Thyroid gland (tissue), 4 donors: ENCODE measurements at places on chromosomes 11 and 22. TPM values are rescaled to one million over a fixed set of nuclear protein-coding genes. Genes with fewer than 3 reads are reported as not detected.

SYCE3 gene
- total RNA-seq = 6.0 TPM

LRRC32 gene
- 42.5 TPM for total RNA-seq

OR52B6 gene
- not detected for total RNA-seq

ASRGL1 gene
- 35.9 TPM for total RNA-seq

OR2D2 gene
- total RNA-seq = not detected

OR52E8 gene
- total RNA-seq = not detected

DNA sequence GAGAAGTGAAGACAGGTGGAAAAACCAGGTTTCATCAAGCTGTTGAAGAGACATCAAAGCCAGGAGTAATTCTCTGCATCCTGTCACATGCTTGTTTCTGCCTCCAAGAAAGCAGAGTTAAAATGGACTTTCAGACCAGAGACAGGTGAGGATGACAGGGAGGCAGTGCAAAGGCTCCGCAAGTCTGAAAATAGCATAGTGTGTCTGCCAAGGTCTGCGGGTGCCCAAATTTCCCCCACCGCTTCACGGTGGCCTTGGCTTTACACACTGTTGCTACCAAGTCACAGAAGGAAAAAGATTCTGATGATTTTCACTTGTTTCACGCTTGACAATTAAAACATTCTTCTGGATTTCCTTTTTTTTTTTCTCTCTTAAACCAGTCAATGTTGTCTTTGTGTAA is 44.2 kb downstream of the SNX19 start:
- H3K4me1 ChIP-seq = no peaks in the 10 kb centered on the region
- H3K4me3 ChIP-seq = no peak overlapping the region
- no peaks in the 10 kb centered on the region for H3K27me3 ChIP-seq
- no peak for DNase-seq
- H3K27ac ChIP-seq = no peak overlapping the region

- DNase-seq = peak; percentile 50
- no peak overlapping the region for H3K27ac ChIP-seq
- no peaks in the 10 kb centered on the region for H3K4me1 ChIP-seq
- H3K4me3 ChIP-seq = no peak overlapping the region
- H3K27me3 ChIP-seq = no peaks in the 10 kb centered on the region
Measured at GRCh38 chr11:13889552-13890249, 72.8 kb upstream of the SPON1 start.

GRCh38 chr11:95255251-95256145 is 24.5 kb upstream of the SESN3 start:
- peak overlapping the region; percentile 63 for H3K27ac ChIP-seq
- H3K4me1 ChIP-seq = peaks cover 12% of the 10 kb centered on the region
- H3K4me3 ChIP-seq = no peak overlapping the region
- no peaks in the 10 kb centered on the region for H3K27me3 ChIP-seq

- H3K4me3 ChIP-seq = no peak overlapping the region
- H3K27me3 ChIP-seq = no peaks in the 10 kb centered on the region
- H3K4me1 ChIP-seq = no peaks in the 10 kb centered on the region
- no peak overlapping the region for H3K27ac ChIP-seq
Measured at GRCh38 chr22:47550524-47551430, 788.3 kb downstream of the TBC1D22A start.

DNA sequence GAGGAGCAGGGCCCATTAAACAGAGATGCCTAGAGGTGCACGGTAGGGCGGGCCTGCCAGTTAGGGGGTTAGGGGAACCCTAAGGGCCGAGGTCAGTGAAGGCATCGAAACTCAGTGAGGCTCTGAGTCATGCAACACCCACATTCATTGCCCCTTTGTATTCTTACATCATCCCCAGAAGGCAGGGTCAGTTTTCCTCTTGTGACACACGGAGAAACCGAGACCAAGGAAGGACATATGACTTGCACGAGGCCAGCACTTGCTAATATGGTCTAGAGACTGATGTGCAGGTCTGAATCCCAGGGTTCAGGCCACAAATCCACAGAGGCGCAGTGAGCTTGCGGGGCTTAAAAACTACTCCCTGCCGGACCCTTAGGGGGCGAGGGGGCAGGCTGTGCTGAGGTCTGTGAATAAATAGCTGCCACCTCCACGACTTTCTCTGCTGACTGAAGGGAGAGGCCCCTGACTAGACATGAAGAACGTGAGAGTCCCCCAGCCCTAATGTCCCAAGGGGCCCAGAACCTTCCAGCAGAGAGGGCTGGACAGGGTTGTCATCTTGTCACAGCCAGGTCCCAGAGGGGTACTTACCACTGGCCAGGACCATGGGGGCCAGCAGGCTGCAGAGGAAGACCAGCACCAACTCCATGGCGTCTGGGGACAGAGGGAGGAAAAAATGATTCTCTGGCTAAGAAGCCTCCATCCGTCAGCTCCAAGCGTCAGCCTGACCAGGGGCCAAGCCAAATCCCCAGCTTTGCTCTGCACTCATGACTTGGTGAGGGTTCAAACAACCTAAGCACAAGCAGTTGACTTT is 17.8 kb upstream of the FXYD2 start:
- H3K36me3 ChIP-seq = peaks cover 3% of the 10 kb centered on the region
- DNase-seq = no peak
- H3K4me3 ChIP-seq = no peak overlapping the region
- no peaks in the 10 kb centered on the region for H3K4me1 ChIP-seq
- no peak overlapping the region for H3K27ac ChIP-seq
- H3K27me3 ChIP-seq = no peaks in the 10 kb centered on the region

DNA sequence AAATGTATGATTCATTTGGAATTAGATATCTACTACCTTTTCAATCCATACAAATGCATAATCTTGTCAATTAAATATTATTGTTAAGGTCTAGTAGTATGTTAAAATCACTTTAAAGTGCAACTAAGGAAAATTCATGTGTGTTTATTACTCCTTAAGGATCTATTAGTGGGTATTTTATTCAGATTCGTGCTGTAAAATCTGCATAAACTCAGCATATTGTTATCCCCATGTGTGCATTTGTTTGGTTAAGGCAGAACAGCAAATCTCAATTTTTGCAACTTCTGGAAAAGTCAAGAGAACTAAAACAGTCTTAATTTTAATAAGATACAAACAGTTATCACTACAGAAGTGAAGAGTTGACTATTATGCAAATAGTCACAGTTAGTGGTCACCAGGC is 234.5 kb downstream of the SOX6 start:
- H3K27ac ChIP-seq = no peak overlapping the region
- DNase-seq = no peak
- H3K4me1 ChIP-seq = no peaks in the 10 kb centered on the region
- no peaks in the 10 kb centered on the region for H3K27me3 ChIP-seq

DNA sequence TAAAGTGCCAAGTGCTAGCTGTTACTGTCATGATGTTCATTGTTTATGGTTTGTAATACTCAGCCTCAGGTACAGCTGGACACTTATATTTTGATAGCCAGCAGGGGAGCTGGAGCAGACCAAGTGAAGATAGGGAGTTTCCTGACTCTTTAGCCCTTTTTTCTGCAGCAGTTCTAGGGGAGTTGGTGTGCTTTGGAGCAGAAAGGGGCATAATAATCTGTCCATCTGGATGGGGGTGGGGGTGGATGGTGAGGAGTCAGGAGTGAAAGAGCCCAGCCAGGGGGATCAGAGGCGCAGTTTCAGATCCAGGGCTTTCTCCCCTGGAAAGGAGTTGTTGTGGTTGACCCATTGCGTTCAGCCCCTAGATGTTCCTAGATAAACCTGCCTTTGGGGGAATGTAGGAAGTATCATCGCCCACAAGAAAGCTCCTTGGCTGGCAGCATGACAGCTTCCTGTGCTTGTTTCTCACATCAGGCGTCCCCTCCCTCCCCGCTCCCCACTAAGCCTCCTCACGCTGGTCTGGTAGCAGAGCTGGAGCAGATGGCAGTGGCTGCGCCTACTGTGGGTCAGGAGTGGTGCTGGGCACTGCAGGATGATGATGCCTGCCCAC is 41.9 kb downstream of the MED15 start:
- DNase-seq = peak; percentile 59
- peaks cover 54% of the 10 kb centered on the region for H3K4me1 ChIP-seq
- no peak overlapping the region for H3K27ac ChIP-seq
- H3K36me3 ChIP-seq = peaks cover 4% of the 10 kb centered on the region
- H3K27me3 ChIP-seq = no peaks in the 10 kb centered on the region

DNA sequence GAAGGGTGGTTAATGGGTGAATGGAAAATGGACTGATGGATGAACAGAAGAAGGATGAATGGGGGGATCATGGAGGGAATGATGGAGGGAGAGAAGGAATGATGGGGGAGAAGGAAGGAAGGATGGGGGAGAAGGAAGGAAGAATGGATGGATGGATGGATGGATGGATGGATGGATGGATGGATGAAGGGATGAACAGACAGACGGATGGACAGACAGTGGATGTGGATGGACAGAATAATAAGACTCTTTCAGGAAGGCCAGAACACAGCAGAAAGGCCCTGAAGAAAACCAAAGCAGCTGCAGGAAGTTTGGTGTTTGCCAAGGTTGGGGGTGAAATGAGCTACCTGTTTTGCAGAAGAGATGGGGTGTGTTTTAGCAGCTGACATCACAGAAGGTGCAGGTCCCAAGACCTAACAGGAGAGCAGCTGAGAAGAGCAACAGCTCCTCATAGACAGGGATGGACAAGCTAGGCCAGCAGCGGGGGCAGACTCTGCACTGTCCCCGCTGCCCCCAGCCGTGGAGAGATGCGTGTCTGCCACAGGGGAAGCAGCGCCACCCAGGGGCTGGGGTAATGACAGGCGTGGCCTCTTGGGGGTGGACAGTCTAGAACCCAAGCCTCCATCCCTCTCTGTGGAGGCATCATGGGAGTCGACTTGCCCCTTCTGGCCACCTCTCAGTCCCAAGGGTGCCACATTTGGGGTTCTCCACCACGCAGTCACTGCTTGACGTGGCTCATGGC is 17.9 kb downstream of the C1QTNF6 start:
- DNase-seq = no peak
- no peak overlapping the region for H3K4me3 ChIP-seq
- no peaks in the 10 kb centered on the region for H3K27me3 ChIP-seq
- no peaks in the 10 kb centered on the region for H3K36me3 ChIP-seq

- H3K27ac ChIP-seq = no peak overlapping the region
- H3K4me1 ChIP-seq = no peaks in the 10 kb centered on the region
- no peaks in the 10 kb centered on the region for H3K27me3 ChIP-seq
- no peak for DNase-seq
- H3K4me3 ChIP-seq = no peak overlapping the region
Measured at GRCh38 chr22:49134076-49134475, 693.6 kb downstream of the BRD1 start.

- H3K4me1 ChIP-seq = no peaks in the 10 kb centered on the region
- H3K27ac ChIP-seq = no peak overlapping the region
- no peaks in the 10 kb centered on the region for H3K27me3 ChIP-seq
- no peaks in the 10 kb centered on the region for H3K36me3 ChIP-seq
- DNase-seq = no peak
Measured at GRCh38 chr11:130571947-130572584, 123.6 kb downstream of the ADAMTS15 start.

GRCh38 chr22:30210235-30210909 is 36.2 kb downstream of the LIF start:
- H3K27ac ChIP-seq = no peak overlapping the region
- no peak overlapping the region for H3K4me3 ChIP-seq
- DNase-seq = no peak

GRCh38 chr11:95307286-95307685 is 76.3 kb upstream of the SESN3 start:
- no peaks in the 10 kb centered on the region for H3K27me3 ChIP-seq
- no peaks in the 10 kb centered on the region for H3K36me3 ChIP-seq
- no peak overlapping the region for H3K27ac ChIP-seq
- no peaks in the 10 kb centered on the region for H3K4me1 ChIP-seq
- no peak overlapping the region for H3K4me3 ChIP-seq
- DNase-seq = no peak

- no peaks in the 10 kb centered on the region for H3K4me1 ChIP-seq
- DNase-seq = no peak
- no peak overlapping the region for H3K27ac ChIP-seq
- H3K27me3 ChIP-seq = no peaks in the 10 kb centered on the region
- no peaks in the 10 kb centered on the region for H3K36me3 ChIP-seq
- H3K4me3 ChIP-seq = no peak overlapping the region
Measured at GRCh38 chr11:35887737-35888136, 56.1 kb upstream of the LDLRAD3 start.
